ENCODE measurements at places on chromosomes 13 and 19. TPM values are rescaled to one million over a fixed set of nuclear protein-coding genes. Genes with fewer than 3 reads are reported as not detected.

Gene METTL21C
- not detected for total RNA-seq

GRCh38 chr13:108270442-108270841 is 924 bp downstream of the TNFSF13B start:
- H3K27me3 ChIP-seq = no peaks in the 10 kb centered on the region
- H3K36me3 ChIP-seq = peaks cover 1% of the 10 kb centered on the region
- H3K4me1 ChIP-seq = peaks cover 55% of the 10 kb centered on the region
- H3K4me3 ChIP-seq = peak overlapping the region; percentile 75

DNA sequence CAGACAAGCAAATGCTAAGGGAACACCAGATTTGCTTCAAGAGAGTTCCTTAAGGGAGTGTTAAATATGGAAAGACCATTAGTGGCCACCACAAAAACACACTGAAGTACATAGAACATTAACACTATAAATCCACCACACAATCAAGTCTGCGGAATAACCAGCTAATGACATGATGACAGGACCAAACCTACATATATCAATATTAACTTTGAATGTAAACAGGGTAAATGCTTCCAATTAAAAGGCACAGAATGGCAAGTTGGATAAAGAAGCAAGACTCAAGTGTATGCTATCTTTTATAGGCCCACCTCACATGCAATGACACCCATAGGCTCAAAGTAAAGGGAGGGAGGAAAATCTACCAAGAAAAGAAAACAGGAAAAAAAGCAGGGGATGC is 291.3 kb downstream of the COG6 start:
- no peaks in the 10 kb centered on the region for H3K36me3 ChIP-seq
- H3K4me1 ChIP-seq = peaks cover 9% of the 10 kb centered on the region
- no peak overlapping the region for H3K4me3 ChIP-seq
- no peak overlapping the region for H3K27ac ChIP-seq

- H3K4me3 ChIP-seq = no peak overlapping the region
- no peaks in the 10 kb centered on the region for H3K27me3 ChIP-seq
- H3K4me1 ChIP-seq = no peaks in the 10 kb centered on the region
- H3K27ac ChIP-seq = no peak overlapping the region
These were observed 128.6 kb upstream of the KL start for GRCh38 chr13:32887617-32888016.

- no peaks in the 10 kb centered on the region for H3K27me3 ChIP-seq
- H3K4me3 ChIP-seq = no peak overlapping the region
- no peak overlapping the region for H3K27ac ChIP-seq
- H3K4me1 ChIP-seq = no peaks in the 10 kb centered on the region
These were observed 27.7 kb downstream of the TMTC4 start for GRCh38 chr13:100646871-100647270.

DNA sequence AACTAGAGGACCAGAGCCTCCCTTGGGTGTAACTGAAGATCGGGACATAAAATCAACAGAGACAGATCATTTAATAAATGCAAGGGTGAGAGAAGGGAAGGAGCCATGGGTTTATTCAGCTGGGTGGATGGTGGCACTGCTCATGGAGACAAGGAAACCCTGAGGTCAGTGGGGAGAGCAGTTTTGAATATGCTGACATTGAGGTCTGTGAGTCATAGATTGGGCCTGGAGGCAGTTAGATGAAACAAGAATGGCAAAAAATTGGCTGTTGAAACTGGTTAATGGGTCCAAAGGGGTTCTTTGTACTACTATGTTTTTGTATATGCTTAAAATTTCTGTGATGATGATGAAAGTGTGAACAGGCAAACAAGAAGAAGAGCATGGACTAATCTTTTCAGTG is 5.1 kb upstream of the GTF3A start:
- no peak for DNase-seq
- no peaks in the 10 kb centered on the region for H3K27me3 ChIP-seq
- no peak overlapping the region for H3K27ac ChIP-seq
- H3K36me3 ChIP-seq = no peaks in the 10 kb centered on the region
- no peak overlapping the region for H3K4me3 ChIP-seq

- H3K36me3 ChIP-seq = no peaks in the 10 kb centered on the region
- no peak overlapping the region for H3K4me3 ChIP-seq
- no peak overlapping the region for H3K27ac ChIP-seq
- no peaks in the 10 kb centered on the region for H3K4me1 ChIP-seq
- no peak for DNase-seq
These were observed 101.7 kb downstream of the TNFRSF19 start for GRCh38 chr13:23671897-23672296.

DNA sequence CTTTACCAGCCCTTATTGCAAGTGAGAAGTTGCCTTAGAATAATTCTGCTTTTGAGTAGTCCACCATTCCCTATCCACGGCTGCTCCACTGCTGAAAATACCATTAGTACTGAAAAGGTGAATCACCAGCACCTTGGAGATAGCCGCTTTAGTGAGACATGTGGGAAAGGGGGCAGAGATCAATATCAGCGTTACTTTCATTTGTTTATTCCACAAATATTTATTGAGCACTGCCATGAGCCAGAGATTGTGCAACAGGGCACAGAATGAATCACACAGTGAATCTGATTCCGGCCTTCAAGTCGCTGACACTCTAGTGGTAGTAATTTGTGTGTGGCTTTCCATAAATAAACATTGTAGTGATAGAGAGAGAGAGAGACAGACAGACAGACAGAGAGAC is 31.5 kb upstream of the MYO16 start:
- peaks cover 2% of the 10 kb centered on the region for H3K36me3 ChIP-seq
- no peak overlapping the region for H3K4me3 ChIP-seq
- peaks cover 8% of the 10 kb centered on the region for H3K27me3 ChIP-seq
- no peak overlapping the region for H3K27ac ChIP-seq
- H3K4me1 ChIP-seq = peaks cover 2% of the 10 kb centered on the region

DNA sequence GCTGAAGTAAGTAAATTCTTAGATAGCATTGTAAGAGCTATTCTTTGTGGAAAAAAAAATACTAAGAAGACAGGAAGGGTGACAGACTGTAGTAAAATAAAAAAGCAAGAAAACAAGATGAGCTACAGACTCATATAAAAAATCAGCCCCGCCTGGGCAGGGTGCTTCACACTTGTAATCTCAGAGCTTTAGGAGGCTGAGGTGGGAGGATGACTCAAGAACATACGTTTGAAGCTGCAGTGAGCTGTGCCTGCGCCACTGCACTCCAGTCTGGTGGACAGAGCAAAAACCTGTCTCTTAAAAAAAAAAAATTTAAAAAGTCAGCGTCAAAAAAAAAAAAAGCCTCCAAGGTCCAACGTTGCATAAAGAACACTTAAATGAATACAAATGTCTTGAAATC is 102.1 kb downstream of the VWA8 start:
- H3K4me1 ChIP-seq = no peaks in the 10 kb centered on the region
- DNase-seq = no peak
- no peaks in the 10 kb centered on the region for H3K27me3 ChIP-seq
- H3K27ac ChIP-seq = no peak overlapping the region

Gene GPR183
- total RNA-seq = 37.4 TPM

- H3K27me3 ChIP-seq = no peaks in the 10 kb centered on the region
- no peak overlapping the region for H3K4me3 ChIP-seq
- H3K27ac ChIP-seq = no peak overlapping the region
- no peaks in the 10 kb centered on the region for H3K4me1 ChIP-seq
These were observed 32.1 kb upstream of the SLITRK1 start for GRCh38 chr13:83914368-83914767.

Gene HPN
- not detected for total RNA-seq

- H3K27me3 ChIP-seq = peaks cover 43% of the 10 kb centered on the region
- H3K4me1 ChIP-seq = no peaks in the 10 kb centered on the region
- no peaks in the 10 kb centered on the region for H3K36me3 ChIP-seq
- DNase-seq = no peak
These were observed 9.8 kb downstream of the SHISA7 start for GRCh38 chr19:55433292-55433691.

DNA sequence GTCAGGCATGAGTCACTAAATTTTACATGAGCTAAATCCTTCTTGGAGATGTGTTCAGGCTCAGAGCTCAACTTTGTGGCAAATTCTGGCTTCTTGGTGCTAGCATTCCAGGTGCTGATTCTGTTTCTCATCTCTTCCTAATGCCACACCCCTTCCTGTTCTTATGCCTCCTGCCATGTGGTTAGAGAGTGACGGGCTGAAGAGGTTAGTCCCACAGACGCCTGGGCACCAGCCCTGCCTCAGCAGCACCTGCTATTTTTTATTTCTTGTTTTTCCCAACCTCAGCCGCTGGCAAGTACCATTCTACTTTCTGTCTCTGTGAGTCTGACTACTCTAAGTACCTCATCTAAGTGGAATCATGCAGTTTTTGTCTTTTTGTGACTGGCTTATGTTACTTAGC is 329.5 kb downstream of the KCNRG start:
- H3K36me3 ChIP-seq = no peaks in the 10 kb centered on the region
- peaks cover 3% of the 10 kb centered on the region for H3K4me1 ChIP-seq
- H3K27me3 ChIP-seq = peaks cover 8% of the 10 kb centered on the region
- no peak overlapping the region for H3K4me3 ChIP-seq
- H3K27ac ChIP-seq = no peak overlapping the region
- no peak for DNase-seq

GRCh38 chr19:47152632-47153031 is 22.0 kb downstream of the SAE1 start:
- peak overlapping the region; percentile 30 for H3K27ac ChIP-seq
- no peak for DNase-seq
- peaks cover 80% of the 10 kb centered on the region for H3K36me3 ChIP-seq
- H3K27me3 ChIP-seq = no peaks in the 10 kb centered on the region
- H3K4me3 ChIP-seq = no peak overlapping the region

Gene DACH1
- not detected for total RNA-seq

GRCh38 chr13:20351281-20352022 is 119.3 kb upstream of the GJB6 start:
- no peak overlapping the region for H3K27ac ChIP-seq
- H3K4me1 ChIP-seq = no peaks in the 10 kb centered on the region
- no peaks in the 10 kb centered on the region for H3K36me3 ChIP-seq
- H3K4me3 ChIP-seq = no peak overlapping the region
- DNase-seq = no peak

DNA sequence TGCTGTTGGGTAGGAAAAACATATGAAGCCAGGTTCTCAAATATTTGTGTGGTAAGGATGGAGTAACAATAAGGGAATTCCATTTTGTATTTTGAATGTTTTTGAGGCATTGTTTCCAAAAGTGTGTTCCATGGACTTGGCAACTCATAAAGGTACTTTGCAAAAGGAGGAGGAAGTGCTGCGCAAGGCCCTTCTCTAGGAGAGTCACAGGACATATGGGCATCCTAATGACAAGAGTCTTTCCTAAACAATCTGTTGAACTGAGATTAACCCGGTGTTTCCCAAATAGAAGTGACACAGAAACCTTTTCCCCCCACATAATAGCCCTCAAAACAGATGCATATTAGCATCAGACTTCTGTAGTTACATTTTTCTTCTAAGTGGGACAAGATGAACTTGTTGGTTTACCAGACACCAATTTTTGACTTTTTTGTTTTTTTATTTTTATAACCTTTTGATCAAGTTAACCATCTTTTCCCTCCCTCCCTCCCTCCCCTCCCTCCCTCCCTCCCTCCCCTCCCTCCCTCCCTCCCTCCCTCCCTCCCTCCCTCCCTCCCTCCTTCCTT is 209.3 kb downstream of the PCCA start:
- H3K27me3 ChIP-seq = no peaks in the 10 kb centered on the region
- no peaks in the 10 kb centered on the region for H3K4me1 ChIP-seq

Gene NCCRP1
- not detected for total RNA-seq

Gene GPC5
- total RNA-seq = 0.40 TPM

Gene LIM2
- not detected for total RNA-seq

Gene KLF1
- 0.17 TPM for total RNA-seq

- H3K4me1 ChIP-seq = no peaks in the 10 kb centered on the region
- no peak overlapping the region for H3K27ac ChIP-seq
- H3K36me3 ChIP-seq = no peaks in the 10 kb centered on the region
- no peak overlapping the region for H3K4me3 ChIP-seq
- DNase-seq = no peak
- H3K27me3 ChIP-seq = peaks cover 9% of the 10 kb centered on the region
These were observed 8.8 kb downstream of the SCEL start for GRCh38 chr13:77544355-77544754.

DNA sequence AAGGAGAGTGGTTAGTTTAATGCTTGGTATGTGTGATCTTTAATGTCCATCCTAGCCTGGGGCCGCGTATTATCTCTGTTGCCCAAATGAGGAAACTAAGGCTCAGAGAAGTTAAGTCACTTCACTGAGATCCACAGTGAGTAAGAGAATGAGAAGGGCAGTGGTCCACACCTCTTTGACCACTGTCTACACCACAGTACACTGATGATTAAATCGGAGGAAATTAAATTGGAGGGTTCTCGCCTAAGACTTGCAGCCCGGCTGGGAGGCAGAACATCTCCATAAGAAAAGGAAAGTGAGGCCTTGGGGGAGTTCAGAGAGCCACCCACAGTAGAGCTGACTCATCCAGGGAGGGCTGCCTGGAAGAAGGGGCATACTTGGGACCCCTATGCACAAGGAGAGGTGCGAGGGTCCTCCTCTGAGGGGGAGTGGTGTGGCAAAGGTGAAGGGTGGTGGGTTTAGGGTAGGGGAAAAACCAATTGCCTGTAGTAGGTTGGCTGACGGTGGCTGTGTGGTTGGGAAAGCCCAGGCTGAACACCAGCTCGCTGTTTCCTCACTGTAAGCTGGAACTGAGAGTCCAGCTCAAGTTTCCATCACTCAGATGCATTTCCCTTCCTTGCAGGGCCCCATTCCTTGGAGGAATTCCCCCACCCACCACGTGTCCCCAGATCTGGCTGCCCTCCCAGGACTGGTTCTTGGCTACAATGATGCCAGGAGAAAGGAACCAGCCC is 15.0 kb upstream of the DHRS12 start:
- peaks cover 95% of the 10 kb centered on the region for H3K4me1 ChIP-seq
- H3K4me3 ChIP-seq = peak overlapping the region; percentile 51
- peak overlapping the region; percentile 98 for H3K27ac ChIP-seq
- peak; percentile 83 for DNase-seq

DNA sequence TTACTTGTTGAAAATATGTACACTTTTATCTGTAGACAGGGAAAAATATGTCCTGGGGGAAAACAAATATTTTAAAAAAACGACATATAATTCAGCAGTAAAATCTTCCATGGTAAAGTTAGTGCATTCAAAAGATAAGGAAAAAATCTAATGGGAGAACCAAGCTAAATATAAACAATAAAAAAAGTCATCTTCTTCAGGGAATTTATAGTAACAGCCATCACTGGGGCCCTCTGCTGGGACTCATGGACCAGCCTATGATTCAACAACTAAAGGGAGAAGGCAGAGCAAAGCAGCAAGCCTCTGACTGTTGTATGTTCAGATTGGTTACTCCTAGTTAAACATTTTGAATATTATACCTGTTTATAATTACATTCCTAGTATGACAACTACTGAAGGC is 93.0 kb downstream of the ITGBL1 start:
- no peak overlapping the region for H3K4me3 ChIP-seq
- peaks cover 6% of the 10 kb centered on the region for H3K27me3 ChIP-seq
- peaks cover 3% of the 10 kb centered on the region for H3K36me3 ChIP-seq
- H3K27ac ChIP-seq = no peak overlapping the region
- no peaks in the 10 kb centered on the region for H3K4me1 ChIP-seq

GRCh38 chr19:17539238-17540117 is 16.0 kb upstream of the COLGALT1 start:
- peak overlapping the region; percentile 69 for H3K4me3 ChIP-seq
- peaks cover 6% of the 10 kb centered on the region for H3K27me3 ChIP-seq
- H3K4me1 ChIP-seq = peaks cover 10% of the 10 kb centered on the region
- H3K27ac ChIP-seq = no peak overlapping the region
- peak; percentile 97 for DNase-seq

DNA sequence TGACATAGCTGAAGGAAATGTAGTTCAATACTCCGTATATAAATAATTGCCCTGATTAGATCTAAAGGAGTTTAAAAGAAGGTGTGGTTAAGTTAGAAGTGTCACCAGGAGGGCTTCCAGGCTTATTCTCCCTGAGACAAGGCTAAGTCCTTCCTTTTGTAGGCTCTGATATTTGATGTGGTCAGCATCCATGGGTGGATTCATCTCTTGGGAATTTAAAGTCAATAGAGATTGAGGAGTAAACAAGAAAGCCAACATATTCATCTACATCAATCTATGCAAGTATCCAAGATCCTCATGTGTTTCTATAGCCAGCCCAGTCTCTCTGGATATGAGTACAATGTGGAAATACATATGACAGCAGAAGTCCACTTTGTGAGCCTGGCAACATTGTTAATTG is 76.8 kb downstream of the KCTD12 start:
- no peaks in the 10 kb centered on the region for H3K4me1 ChIP-seq
- H3K36me3 ChIP-seq = no peaks in the 10 kb centered on the region
- H3K4me3 ChIP-seq = no peak overlapping the region
